Activated T-helper 1 cell treated with anti-CD3 and anti-CD28 coated beads, Interleukin-12 subunit alpha, Interleukin-12 subunit beta, Interleukin-2, Interleukin-4 antibody, amounts not matched to agents 30 ng/mL and 10 ng/mL and 1 ng/mL, durations not matched to agents 14 hours and 24 hours and 36 hours (primary cell): ENCODE measurements at places on chromosomes 4 and X.

GRCh38 chr4:87114245-87115062 lies 106.0 kb downstream of the KLHL8 start:
- DNase-seq = no peak

- DNase-seq = no peak
Observed at GRCh38 chr4:100508691-100509090, 9.1 kb downstream of the EMCN start.

GRCh38 chrX:55161581-55161980 lies 58.6 kb upstream of the PAGE5 start:
- no peak for DNase-seq

- no peak for DNase-seq
Observed at GRCh38 chr4:90227177-90227576, 100.0 kb downstream of the CCSER1 start.

DNA sequence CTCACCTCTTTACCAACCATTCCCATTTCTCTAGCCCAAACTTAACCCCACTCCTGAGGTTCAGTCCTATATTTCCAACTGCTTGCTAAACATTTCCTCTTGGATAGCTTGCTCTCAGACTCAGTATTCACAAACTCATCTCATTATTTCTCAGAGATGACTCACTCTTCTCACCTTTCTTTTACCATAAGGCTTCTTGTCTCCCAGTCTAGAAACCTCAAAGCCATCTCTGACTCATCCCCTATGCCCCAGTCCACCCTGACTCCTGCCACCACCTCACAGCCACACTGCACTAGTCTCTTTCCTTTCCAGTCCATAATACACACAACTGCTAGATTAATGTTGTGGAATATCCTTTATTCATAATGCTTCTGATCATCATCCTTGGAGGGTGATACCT lies 4.8 kb downstream of the FRMPD3 start:
- no peak for DNase-seq

GRCh38 chr4:151652841-151653547 lies 107.8 kb downstream of the GATB start:
- DNase-seq = no peak

DNA sequence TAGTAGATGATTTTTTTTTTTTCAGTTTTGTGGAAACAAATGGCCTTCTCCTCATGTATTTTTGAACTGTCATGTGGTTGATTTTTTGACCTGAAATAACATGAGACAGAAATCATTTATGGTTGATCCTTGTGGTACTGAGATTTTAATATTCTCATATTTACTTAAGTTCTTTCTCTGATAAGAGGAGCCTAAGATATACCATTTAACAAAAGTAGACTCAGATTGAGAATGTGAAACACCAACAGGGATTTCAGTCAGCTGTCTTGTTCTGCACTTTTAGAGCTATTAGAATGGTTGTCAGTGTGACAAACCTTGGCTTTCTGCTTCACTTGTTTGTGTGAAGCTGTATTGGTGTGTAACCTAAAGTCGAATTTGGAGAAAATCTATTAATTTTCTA lies 575.7 kb downstream of the SPOCK3 start:
- DNase-seq = no peak

GRCh38 chr4:105430811-105431210 lies 43.1 kb downstream of the PPA2 start:
- DNase-seq = no peak

DNA sequence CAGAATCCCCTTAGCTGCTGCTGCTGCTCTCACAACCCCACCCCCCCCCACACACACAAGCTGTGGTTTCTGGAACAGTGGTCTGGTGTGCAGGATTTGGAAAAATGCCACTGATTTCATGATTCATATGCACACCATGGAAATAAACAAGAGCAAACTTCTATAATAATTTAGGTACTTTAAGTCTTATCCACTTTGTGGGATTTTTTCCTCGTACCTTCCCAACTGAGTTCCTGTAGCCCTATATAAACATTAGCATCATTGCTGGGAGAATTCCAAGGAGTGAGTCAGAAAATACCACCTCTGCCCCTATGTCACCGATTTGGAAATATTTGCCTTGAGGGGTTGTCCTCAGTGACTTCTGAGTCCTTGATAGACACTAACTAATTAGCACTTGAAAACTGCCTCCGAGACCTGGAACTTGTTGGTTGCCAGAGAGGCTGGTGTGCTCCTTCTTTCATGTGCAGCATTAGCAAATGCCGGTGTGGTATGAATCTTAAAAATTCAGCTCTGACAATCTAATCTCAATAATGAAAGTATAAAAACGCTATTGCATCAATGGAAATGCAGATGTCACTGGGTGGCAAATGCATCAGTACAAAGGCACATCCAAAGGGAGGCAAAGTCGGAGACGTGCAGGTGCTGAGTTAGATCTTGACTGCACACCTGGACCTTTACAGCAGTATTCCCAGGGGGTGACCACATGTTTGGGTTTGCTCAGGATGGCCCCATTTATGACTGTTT lies 61.8 kb downstream of the CPE start:
- no peak for DNase-seq

DNA sequence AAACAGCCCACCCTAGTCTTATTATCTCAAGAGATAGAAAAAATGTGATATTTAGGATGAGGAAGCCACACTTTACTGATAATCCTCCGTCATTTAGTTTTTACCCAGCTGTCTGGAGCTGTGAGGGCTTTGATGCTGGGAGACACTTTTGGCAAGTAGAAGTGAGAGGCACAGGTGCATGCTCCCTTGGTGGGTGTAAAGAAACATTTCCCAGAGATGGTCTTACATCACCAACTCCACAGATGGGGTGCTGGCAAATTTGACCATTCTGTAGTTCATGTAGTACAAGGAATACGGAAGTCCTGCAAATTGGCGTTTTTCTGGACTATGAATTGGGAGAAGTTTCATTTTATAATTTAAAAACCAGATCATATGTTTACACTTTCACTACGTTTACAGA lies 28.5 kb downstream of the TRIM61 start:
- no peak for DNase-seq

GRCh38 chrX:50471390-50471789 lies 765 bp upstream of the DGKK start:
- no peak for DNase-seq

DNA sequence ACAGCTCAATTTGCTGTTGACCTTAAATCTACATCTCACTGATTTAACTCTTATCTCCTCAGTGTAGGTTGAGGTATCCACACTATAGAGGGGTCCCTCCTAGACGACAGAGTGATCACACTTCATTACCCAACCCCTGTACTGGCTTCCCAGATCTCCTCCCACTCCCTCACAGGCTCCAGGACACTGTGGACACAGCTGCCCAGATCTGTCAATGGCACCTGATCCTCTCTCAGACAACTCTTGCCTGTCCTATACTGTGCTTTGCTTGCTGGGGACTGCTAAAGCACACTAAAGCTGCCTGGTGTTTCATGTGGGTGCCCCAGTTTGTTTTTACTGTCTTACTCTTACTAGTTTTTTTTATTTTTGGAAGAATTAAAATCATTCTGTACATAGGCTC lies 27.9 kb downstream of the RAB40AL start:
- DNase-seq = no peak

DNA sequence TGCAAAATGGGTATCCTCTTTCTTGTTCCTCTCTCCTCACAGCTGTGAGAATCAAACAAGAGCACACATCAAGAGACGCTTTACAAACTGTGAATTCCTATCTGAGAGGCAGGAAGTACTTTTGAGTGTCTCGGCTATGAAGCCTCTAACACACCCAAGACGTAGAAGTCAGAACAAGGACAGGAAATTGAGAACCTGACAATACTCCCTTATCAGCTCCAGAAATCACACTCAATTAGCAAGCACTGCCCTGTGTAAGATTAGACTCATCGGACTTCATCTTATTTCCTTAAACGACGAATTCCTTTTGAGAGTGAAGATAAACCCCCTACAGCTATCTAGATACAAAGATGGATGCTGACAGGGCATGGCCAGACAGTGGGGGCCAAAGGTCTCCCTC lies 50.7 kb upstream of the CRMP1 start:
- DNase-seq = no peak

DNA sequence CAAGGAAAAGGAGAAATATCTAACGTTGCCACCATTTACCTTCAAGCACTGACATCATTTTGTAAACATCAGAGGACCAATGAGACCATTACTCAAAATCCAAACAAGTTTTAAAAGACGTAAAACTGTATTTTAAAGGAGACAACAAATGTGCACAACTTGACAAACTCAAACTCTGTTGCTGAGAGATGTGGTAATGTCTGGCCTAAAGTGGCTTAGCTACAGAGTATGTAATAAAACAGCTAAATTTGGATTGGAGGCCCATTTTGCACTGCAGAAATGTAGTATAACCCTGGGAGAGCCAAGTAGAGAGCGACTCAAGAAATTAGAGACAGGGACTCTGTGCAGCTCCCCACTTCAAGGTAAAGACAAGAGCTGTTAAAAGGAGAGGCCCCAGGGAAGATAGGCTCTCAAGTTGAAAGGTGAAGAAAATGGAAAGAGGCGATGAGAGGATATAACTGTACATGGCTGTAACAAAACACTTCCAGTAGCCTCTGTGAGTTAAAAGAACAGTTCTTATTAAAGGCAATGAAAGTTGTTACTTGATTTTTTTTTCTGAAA lies 20.3 kb downstream of the UNC5C start:
- no peak for DNase-seq

DNA sequence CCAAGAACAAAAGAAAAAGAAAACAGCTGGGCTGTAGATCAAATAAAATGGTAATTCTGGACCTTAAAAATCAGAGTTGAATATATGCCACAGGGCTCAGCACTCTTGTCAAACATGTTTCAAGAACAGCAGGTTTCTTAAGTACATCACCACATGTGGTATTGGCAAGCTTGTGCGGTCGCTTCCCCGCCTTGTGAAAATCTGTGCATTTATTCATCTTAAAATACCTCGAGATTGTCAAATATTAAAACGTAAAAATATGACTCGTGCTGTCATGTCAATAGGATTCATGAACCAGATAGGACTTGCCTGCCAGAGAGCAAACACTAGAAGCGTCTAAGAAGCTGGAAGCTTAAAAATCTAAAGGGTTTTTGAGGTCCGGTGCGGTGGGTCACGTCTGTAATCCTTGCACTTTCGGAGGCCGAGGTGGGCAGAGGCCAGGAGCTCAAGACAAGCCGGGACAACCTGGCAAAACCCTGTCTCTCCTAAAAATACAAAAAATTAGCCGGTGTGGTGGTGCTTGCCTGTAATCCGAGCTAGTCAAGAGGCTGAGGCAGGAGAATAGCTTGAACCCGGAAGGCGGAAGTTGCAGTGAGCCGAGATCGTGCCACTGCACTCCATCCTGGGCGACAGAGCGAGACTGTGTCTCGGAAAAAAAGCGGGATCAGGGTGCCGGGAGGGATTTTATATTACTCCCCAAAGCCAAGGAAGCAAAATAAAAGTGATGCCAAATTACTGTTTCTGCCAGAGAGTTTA lies 40.2 kb upstream of the TMEM154 start:
- no peak for DNase-seq

DNA sequence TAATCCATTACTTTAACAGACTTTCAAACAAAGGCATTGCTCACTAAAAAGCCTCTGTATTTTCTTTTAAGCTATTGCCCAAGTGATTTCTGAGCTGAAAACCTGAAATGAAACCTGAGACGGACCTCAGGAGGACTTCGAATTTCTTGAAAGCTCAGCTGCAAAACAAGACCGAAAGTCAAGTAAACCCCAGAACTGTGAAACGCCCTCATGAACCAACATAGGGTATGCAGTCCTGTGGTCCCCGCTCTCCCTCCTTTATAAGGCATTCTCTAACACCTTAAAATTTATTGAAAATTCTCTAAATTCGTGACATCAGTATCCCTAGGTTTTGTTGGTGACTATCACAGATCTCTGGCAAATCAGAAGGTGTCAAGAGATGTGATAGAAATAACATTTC lies 91.8 kb downstream of the SHISA3 start:
- no peak for DNase-seq

GRCh38 chrX:10875995-10876394 lies 235.1 kb upstream of the HCCS start:
- no peak for DNase-seq

DNA sequence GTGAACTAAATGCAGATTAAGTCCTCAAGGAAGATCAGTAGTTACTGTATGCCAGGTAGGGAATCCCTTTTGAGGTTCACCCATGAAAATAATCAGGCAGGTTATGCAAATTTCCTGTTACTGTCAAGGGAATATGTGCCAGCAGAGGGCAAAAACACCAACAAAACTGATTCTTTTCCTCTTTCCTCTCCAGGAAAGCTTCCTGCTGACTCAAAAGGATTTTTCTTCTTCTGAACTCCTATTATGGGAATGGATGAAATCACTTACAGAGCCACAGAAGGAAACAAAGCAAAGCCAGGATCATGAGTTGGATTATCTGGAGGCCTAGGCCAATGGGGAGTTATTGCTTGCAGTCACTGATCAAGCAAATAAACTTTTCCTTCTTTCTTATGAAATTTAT lies 49.7 kb downstream of the TMPRSS11F start:
- no peak for DNase-seq

GRCh38 chrX:97616883-97617530 lies 733.3 kb downstream of the RPA4 start:
- no peak for DNase-seq

- DNase-seq = no peak
Observed at GRCh38 chrX:44152852-44153251, 179.7 kb upstream of the NDP start.

- no peak for DNase-seq
Observed at GRCh38 chr4:68591204-68591603, 15.1 kb upstream of the UGT2B17 start.

GRCh38 chr4:67725132-67725531 lies 24.2 kb upstream of the UBA6 start:
- no peak for DNase-seq

DNA sequence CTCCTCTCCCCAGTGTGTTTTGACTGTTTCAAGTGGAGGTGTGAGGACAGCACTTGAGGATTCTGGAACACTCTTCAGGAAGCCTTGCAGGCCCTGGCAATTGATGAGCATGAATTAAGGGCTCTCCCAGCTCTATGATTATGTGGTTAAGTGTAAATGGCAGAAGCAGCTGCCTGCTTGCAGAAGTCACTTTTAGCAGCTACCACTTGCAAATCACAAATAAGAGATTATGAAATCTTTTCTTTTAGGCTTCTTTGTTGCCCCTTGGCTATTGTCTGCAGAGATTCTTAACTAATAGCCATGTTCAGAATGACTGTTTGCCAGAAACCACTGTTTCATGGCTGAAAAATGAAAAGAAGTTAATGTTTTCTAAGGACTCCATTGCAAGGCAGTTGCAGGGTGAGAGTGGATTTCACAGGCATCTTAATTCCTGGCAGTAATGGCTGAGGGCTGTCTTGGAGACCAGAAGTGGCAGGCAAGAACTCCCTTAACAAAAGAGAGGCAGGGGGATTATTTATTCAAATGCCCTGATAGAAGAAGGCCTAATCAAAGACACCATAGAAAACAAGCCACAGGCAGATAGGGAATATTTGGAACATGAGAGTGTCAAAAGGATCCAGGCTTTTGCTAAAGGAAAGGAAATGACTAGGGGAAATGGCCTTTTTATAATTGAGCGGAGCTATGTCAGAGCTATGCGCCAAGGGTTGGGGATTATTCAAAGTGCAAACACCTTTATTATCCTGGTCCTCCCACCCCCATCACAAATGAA lies 8.3 kb upstream of the HOPX start:
- DNase-seq = no peak

GRCh38 chr4:184583738-184584502 lies 65.3 kb downstream of the CASP3 start:
- peak; percentile 9 for DNase-seq
